ENCODE measurements at places on chromosomes 13 and 19.
A peak's percentile ranks its signal among the peaks of the same experiment; 100 is the strongest.

DNA sequence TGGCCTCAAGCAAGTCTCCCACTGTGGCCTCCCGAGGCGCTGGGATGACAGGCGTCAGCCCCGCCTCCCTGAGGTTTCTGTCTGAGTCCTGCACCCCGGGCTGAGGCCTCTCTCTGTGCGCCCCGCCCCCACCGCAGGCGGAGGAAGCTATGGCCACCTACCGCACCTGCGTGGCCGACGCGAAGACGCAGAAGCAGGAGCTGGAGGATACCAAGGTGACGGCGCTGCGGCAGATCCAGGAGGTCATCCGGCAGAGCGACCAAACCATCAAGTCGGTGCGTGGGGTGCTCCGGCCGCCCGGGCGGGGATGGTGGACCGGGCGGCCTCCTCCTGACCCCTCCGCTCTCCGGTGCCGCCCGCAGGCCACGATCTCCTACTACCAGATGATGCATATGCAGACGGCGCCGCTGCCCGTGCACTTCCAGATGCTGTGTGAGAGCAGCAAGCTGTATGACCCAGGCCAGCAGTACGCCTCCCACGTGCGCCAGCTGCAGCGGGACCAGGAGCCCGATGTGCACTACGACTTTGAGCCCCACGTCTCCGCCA, 12.7 kb downstream of the ARHGAP45 start:
- DNase-seq, result no peak

GRCh38 chr13:37345391-37345790, 239.9 kb upstream of the CSNK1A1L start:
- no peak for DNase-seq

DNA sequence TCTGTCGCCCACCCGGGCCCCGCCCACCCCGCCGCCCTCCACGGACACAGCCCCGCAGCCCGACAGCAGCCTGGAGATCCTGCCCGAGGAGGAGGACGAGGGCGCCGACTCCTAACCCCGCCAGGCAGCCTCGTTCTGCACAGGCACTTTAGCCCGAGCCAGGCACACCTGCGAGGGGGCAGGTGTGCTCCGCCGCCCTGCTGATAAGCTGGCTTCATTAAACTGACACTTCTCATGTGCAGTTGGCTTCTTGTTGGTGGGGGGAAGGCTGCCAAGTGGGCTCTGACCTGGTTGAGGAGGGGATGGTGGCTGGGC, 8.2 kb downstream of the IL4I1 start:
- no peak for DNase-seq

DNA sequence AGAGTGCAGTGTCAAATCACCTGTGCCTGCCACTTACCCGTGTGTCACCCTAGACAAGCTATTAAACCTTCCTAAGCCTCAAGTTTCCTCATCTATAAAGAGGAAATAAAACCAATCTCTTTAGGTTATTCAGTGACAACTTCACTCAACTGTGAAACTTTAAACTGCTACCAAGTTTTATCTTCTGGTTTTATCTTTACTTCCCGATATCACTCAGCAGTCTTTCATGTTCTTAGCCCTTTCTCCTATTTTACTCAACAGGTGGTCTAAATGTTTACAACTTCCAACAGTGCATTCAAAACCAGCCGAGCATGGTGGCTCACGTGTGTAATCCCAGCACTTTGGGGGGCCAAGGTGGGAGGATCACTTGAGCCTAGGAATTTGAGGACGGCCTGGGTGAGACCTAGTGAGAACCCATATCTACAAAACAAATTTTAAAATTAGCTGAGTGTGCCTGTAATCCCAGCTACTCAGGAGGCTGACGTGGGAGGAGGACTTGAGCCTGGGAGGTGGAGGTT, 59.6 kb downstream of the GPALPP1 start:
- DNase-seq, result no peak

DNA sequence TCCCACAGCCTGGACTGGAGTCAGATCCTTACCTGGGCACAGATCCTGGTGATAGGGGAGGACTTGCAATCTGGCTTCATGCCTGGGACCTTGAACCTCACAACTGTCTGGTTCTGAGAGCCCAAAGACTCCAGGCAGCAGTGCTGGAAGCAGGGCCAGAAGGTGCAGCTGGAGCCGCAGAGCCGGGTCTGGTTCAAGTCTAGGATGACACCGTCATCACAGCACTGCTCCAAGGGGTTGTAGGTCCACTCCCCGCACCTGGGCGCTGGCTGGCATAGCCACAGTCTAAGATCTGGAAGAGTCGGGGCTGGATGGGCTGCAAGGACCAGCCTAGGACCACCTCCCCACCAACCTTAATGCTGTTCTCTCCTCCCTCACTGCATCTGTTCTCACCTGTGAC, 677 bp downstream of the IGFL4 start:
- no peak for DNase-seq

DNA sequence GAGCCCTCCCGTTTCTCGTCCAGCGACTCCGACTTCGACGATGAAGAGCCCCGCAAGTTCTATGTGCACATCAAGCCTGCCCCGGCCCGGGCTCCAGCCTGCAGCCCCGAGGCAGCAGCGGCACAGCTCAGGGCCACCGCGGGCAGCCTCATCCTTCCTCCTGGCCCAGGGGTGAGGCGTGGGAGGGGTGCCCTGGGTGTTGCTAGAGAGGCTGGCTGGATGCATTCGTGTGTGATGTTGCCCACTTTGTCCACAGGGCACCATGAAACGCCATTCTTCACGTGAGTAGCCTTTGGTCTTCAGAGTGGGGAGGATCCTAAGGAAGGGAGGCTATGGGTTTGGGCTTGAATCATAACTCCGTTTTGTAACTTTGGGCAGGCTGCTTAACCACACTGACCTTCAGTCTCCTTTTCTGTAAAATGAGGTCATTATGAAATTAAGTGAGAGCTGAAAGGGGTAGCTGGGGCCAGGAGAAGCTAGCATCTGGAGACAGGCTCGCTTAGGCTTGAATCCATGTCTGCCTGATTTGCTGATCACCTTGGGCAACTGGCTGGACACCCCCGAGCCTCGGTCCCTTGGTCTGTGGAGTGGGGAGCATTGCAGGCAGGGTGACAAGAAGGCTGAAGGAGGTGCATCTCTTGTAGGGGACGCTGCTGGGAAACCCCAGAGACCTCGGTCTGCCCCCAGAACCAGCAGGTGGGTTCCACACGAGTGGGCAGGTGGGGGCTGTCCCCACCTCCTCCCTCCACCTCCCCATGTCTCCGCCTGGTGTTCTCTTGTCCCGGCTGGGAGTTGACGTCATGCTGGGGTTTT, 18.7 kb upstream of the B3GNT3 start:
- DNase-seq, result no peak

DNA sequence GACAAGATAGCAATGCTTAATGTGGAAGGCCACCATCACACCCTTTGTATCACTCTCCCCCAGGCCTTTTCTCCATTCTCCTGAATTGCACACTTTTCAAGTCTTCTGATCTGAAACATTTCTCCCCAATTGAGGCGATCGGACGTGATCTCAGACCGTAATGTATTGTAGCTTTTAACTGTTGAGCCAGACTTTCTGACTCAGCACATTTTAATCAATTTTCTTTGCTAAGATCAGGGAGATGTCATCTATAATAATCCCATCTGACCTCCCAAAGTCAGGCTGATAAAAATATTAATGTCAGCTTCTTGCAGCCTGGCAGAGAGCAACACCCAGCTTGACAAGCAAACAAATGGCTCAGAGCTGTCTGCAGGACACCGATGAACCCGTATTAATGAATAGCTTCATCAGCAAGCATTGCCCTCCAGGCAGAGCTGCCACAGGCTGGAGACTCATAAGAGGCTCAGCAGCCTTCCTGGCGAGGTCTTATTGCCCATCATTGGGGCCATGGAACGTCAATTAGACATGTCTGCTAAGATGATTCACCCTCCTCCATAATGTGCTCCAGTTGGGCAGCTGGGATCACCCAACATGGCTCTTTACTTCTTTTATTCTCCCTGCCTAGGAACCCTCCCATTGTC, 60.2 kb upstream of the UQCRFS1 start:
- no peak for DNase-seq

DNA sequence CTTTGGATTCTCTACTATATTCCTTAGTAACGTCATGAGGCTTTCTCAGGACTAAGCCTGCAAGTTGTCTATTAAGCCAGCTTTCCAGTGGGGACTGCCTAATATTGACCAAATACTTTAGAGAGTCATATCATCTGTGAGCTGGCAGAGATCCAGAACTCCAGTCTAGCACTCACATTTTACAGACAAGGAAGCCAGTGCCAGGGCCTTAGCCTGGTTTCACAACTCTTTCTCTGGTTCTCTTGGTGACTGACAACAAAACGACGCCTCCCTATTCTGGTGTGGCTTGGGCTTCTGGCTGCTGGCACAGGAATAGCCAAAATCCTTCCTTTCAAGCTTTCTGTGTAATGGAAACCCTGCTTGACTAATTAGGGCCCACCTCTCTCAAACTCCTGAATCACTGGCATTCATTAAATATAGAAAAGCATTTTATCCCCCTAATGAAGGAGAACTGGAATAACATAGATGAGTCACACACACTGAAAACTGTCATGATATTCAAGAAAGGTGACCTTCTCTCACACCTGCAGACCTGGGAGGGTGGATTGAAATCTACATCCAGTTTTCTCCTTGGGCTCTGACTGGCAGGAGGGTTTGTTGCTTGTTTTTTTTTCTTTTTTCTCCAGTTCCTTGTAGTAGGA, 75.2 kb upstream of the UBL3 start:
- peak; percentile 48 for DNase-seq

DNA sequence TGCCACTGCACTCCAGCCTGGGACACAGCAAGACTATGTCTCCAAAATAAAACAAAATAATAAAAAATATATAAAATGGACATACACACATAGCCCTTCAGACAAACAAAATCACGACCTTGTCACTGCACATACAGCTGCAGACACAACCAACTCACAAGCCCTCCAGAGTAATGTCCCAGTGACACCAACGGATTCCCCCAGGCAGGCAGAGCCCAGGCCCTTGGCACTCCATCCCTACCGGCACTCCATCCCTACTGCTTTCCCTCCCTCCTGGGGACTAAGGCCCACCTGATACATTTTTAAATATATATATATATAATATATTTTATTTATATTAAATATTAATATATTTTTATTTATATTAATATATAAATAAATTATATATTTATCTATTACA, 18.5 kb downstream of the ZNF101 start:
- DNase-seq, result no peak

GRCh38 chr13:109139346-109139745, 509.9 kb downstream of the MYO16 start:
- DNase-seq, result no peak

- no peak for DNase-seq
These were observed 105.9 kb downstream of the AKAP11 start for GRCh38 chr13:42377640-42378382.

GRCh38 chr19:35257113-35257461, 8.3 kb downstream of the LSR start:
- DNase-seq, result no peak

DNA sequence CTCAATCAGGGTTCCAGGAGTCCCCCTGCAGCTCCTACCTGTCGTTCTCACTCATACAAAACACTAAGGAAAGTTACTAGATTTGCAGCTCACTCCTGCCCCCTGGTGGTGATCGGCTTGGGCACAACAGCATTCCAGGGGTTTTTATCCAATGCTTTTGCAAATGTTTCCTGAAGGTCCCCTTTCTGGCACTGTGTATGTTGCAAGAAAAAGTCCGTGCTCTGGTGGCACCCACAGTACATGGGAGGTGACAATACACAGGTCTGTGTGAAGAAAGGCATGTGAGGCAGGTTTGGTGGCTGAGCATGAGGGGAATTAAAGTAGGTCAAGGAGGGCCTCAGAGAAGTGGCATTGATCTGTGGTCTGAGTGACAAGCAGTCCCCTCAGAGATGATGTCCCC, 8.6 kb upstream of the TYK2 start:
- DNase-seq, result peak; percentile 84

- DNase-seq, result no peak
These were observed 31.8 kb upstream of the ZNF675 start for GRCh38 chr19:23718802-23719201.

GRCh38 chr13:40385858-40386180, 280.6 kb downstream of the FOXO1 start:
- DNase-seq, result no peak

- DNase-seq, result no peak
These were observed 27.1 kb upstream of the MYCBP2 start for GRCh38 chr13:77353995-77354394.

DNA sequence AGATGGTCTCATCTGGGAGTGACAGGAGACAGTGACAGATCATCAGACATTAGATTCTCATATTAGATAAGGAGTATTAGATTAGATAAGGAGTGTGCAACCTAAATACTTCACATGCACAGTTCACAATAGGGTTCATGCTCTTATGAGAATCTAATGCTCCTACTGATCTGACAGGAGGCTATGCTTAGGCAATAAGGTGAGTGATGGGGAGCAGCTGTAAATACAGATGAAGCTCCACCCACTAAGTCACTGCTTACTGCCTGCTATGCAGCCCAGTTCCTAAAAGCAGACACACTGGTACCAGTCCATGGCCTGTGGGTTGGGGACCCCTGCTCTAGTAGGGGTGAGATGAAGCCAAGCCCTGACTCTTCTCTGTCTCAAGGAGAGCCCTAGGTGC, 10.0 kb upstream of the IGFL3 start:
- no peak for DNase-seq

DNA sequence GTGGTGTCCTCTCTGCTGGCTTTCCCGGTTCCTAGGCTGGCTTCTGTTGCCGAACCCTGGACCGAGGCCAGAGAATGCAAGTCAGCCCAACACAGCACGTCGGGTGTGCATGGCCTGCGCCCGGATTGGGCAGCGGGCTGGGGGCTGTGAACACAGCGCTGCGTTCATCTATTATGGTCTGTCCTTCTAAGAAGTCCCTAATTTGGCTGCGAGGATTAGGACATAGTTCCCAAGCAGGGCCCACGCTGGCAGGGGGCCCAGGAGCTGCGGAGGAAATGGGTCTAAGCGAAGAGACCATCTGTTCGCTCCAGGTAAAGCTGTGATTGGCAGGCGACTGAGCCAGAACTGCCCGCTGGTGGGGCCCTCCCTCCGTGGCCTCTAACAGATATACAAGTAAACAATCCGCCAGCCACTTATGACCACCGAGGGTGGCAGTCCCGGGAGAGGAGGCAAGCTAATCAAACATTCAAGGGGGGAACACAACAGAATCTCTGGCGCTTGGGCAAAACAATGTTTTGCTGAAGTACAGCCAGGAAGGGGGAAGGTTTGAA, 6.0 kb downstream of the SYCE2 start:
- no peak for DNase-seq
